Stimulated activated naive CD8-positive, alpha-beta T cell treated with anti-CD3 and anti-CD28 coated beads, Interleukin-15, amount 100 ng/mL, for 72 hours (primary cell): ENCODE measurements at places on chromosomes 5 and 9.
A peak's percentile ranks its signal among the peaks of the same experiment; 100 is the strongest.

DNA sequence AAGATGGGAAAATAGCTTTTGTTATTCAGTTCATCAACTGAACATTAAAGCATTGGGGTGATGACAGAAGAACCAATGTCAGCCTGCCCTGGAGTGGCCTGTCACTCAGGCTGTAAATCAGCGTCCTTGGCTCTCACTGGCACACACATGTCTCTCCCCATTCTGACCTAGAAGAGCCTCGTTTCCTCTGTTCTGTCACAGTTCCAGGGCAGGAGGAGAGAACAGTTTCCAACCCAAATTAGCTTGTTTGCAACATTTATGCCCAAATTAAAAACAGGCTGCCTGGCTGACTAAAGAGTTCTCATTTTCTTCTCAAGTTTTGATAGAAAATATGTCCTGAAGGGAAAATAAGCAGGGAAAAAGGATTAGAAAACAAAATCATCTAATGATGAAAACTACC lies 520.1 kb downstream of the CHSY3 start:
- DNase-seq: no peak

GRCh38 chr9:297104-297972 lies 82.7 kb downstream of the DOCK8 start:
- DNase-seq: no peak

DNA sequence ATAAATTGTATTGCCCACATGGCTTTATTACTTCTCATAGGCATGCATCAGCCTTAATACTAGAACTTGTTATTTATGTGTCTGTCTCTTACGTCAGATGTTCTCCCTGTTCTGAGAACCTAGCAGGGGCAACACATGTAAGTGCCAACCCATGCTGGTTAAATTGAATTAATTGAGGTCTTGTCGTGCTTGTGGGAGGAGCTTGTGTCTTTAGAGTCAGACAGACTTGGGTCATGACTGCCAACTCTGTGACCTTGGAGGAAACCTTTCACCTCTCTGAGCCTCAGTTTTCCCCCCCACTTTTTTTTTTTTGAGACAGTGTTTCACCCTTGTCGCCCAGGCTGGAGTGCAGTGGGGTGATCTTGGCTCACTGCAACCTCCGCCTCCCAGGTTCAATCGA lies 2.2 kb upstream of the MEGF9 start:
- no peak for DNase-seq

- DNase-seq: no peak
Measured at GRCh38 chr5:159548517-159548916, 218.2 kb upstream of the IL12B start.

GRCh38 chr9:9557804-9558334 lies 1054.9 kb downstream of the PTPRD start:
- DNase-seq: no peak

DNA sequence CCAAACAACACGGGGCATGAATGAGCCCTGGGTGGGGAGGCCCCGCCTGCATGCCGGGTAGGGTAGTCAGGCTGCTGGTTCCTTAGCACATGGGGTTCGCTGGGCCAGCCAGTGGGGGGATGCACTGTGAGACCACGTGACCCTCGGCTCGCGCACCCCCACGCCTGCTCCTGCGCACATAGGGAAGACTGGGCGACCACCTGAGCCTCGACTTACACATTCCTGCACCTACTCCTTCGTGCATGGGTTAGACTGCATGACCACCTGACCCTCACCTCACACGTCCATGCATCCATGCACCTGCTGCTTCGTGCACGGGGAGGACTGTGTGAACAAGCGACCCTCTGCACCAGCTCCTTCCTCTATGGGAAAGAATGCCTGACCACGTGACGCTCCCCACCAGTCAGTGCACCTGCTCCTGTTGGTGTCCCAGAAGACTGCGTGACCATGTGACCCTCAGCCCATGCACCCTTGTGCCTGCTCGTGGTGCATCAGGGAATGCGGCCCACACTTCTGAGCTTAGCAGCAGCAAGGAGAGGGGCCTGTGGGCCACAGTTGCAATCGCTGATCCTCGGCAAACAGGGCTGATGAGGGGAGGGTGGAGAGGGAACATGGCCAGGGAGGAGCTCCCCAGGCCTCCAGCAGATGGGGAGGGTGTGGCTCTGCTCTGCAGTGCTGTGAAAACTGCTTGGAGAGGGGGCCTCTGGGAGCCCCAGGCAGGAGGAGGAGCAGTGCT lies 18.1 kb downstream of the LPCAT1 start:
- no peak for DNase-seq

- DNase-seq: peak; percentile 4
Measured at GRCh38 chr9:138101444-138102234, 224.1 kb downstream of the CACNA1B start.

GRCh38 chr5:142922223-142922952 lies 152.2 kb downstream of the ARHGAP26 start:
- DNase-seq: no peak

DNA sequence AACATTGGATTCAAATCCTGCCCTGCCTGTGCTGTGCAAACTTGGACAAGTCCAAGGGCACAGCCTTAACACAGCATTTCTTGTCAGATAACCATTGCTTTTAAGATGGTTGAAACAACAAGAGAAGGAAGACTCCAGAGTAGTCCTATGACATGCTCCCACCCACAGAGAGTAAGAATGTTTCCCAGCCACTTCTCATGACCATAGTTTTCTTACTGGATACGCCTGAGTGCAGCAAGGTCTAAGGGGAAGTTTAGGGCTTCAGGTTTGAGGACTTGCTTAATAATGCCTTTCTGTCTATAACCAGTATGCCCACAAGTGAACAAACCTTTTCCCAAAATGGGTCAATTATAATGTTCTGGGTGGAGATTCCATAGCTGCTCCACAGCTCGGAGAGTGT lies 126.4 kb downstream of the SLF1 start:
- no peak for DNase-seq

DNA sequence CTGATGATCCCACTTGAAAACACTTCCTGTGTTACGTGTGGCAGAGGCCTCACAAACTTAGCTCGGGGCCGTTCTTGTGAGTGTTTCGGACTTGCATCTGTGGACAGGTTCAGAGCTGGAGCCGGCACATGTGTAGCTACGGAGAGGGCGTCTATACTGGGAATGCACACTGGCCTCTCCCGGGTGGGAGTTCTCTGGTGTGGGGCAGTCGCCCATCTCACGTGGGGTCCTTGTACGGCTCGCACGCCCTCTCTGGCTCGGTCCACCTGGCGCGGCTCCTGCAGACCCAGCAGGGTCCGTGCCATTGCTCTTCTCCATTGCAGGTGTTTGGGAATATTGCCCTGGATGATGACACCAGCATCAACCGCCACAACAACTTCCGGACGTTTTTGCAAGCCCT lies 197.9 kb downstream of the CACNA1B start:
- DNase-seq: no peak

GRCh38 chr9:69572611-69573010 lies 99.6 kb downstream of the APBA1 start:
- DNase-seq: no peak

DNA sequence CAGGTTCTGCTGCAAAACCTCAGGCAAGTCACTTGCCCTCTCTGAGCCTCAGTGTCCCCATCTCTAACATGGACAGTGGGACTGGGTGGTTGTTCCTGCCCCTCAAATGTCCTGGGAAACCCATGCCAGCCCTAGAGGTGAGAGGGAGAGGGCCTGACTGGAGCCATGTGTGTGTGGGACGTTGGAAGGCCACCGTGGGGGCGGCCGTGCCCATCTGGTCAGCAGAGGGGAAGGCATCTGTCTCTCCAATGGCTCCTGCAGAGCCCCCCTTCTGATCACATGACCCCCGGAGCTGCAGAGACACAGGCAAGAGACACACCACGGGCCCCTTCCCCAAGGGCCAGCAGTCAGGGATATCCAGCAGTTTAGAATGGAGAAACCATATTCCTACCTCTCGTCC lies 1.7 kb downstream of the DNM1 start:
- DNase-seq: no peak

DNA sequence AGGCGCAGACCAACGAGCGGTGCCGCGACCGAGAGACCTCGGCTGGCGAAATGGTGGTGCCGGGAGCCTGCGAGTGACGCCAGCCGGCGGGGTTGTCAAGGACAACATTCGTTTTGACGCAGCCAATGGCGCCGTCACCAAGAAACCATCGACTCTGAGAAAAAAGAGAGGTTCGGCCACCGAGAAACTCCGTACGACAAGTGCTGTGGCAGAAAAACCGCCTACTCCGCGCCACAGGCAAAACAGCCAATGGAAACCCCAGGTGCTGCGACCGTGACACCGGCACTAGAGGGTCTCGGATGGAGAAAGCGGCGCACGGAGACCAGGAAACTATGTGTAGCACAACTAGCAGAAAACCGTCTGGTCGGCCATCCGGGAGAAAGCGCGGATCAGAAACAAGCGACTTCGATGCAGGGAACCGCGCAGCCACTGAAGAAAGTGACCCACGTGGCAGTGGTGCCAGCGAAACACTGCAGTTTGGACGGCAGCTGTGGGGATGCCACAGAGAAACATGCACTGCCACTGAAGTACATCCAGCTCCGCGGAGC lies 88.8 kb downstream of the ANXA2R start:
- DNase-seq: peak; percentile 87

DNA sequence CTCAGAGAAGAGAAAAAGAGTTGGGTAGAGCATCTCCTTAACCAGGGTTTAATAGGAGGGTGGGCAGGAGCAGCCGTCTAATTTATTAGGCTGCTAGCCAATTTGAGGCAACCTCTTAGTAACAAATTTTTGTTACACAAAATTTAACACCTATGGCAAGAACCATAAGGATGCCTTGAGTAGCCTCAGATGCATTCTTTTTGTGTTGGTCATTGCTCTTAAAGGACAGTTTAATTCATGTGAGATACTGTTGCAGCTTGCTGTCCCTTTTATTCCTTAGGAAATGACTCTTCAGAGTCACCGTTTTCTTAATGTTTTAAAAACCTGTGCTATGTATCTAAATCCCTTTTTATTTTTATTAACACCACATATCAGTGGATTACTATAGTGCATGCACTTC lies 255.1 kb downstream of the MAST4 start:
- no peak for DNase-seq

GRCh38 chr5:107563959-107564544 lies 106.7 kb downstream of the EFNA5 start:
- no peak for DNase-seq

DNA sequence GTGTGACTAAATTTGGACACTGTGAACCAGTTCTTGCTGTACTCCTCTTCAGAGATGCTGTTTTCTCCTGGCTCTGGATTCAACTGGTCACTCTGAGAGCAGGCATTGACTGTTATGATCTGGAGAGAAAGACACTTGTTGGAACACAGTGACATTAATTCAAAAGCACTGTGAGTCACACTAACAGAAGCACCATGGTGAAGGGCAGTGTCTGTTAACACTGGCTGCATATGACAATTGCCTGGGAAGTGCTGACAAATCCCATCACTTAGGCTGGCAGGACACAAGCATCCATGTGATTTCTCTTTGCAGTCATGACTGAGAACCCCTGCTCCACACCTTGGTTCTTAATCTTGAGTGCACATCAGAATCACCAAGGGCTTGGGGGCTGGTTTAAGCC lies 132.4 kb downstream of the TRPM6 start:
- no peak for DNase-seq

DNA sequence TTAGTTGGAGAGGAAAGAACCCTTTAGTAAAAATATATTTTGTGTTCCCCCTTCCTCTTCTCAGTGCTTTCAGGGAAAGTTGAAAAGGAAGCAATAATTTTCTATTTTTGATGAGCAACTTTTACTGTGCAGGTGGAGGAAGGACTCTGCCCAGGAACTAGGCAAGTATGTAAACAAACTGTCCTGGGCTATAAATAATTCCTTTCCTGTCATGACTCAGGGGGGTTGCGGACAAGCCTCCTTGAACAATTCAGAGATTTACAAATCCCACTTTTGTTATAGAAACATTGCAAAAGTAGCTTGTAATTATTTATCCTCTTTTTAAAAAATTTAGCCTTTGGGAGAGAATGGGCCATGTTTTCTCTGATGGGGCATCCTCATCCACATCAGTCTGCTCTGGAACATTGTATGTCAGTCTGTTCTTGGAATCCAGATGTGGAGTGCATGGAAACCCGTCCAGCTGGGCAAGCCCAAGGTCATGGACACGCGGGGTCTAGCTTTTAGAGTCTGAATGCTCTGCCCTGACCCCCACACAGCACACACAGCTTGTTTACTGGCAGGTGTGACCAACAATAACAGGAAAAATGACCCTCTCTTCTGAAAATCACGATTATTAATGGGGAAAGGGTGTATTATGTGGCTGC lies 127.6 kb downstream of the GADD45G start:
- no peak for DNase-seq

- DNase-seq: no peak
Measured at GRCh38 chr5:54590824-54591223, 73.3 kb downstream of the SNX18 start.
